ENCODE measurements at places on chromosomes 12 and 14.

DNA sequence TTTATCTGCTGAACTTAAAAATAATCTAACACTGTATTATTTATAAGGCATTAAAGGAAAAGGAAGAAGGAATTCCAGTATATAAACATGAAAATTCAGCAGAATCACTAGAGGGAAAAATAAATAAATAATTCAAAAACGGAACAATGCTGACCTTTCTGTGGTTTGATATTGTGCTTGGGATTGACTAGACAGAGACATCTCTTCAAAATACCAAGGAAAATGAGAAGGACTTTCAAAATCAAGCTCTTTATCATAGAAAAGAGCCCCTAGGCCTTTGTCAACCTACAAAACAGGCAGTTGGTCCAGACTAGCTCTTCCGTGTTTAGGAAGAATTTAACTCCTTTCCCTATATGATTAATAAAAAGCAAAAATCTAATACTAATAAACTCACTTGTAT, 6.3 kb upstream of the FLRT2 start:
- no peak for DNase-seq

GRCh38 chr14:48398675-48399282, 723.4 kb upstream of the MDGA2 start:
- DNase-seq, result peak; percentile 12

DNA sequence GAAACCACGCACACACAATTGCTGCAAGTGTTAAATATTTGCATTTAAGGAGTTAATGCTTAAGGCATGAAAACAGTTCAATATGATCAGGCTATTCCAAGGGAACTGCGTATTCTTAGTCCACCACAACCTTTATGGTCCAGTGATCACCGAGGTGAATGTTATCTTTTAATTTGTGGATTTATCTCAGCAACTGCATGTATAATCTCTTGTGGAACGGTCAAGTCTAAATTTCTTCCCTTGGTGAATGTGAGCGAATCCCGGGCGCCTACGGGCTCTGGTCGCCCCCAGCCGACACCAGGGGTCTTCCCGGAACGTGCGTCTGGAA, 999 bp upstream of the AK7 start:
- DNase-seq, result no peak

DNA sequence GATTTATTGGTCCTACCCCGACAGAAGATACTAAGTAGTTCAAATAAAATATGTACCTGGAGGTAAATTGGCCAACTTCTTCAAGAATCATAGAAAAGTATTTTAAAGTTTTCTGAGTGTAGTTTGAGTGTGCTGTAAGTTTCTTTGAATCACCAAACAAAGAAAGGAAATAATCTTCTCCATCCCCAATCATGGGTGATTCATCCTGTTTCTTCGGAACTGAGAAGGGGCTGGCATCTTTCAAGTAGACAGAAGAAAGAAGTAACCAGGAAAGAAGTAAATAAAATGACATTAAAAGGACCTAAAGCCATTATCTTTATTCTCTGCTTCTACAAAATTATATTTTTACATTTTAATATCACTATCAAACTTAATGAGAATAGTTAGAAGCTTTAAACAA, 6.8 kb downstream of the LMNTD1 start:
- DNase-seq, result no peak

GRCh38 chr12:72289633-72290032, 17.5 kb downstream of the TRHDE start:
- DNase-seq, result no peak

- DNase-seq, result no peak
Observed at GRCh38 chr14:98612434-98613200, 659.4 kb downstream of the BCL11B start.

All from CMK (cell line).